ENCODE measurements at places on chromosomes 12 and 14.

GRCh38 chr14:52798826-52799225, 7.4 kb upstream of the GNPNAT1 start:
- no peak for DNase-seq

DNA sequence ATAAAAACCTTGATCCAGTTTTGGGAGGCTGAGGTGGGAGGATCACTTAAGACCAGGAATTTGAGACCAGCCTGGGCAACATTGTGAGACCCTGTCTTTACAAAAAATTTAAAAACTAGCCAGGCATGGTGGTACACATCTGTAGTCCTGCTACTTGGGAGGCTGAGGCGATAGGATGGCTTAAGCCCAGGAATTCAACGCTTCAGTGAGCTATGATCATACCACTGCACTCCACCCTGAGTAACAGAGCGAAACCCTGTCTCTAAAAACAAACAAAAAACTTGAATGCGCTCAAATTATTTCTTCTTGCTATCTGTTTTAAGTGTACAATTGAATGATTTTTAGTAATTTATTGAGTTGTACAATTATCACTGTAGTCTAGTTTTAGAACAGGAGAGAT, 20.1 kb downstream of the WDR20 start:
- DNase-seq: no peak

DNA sequence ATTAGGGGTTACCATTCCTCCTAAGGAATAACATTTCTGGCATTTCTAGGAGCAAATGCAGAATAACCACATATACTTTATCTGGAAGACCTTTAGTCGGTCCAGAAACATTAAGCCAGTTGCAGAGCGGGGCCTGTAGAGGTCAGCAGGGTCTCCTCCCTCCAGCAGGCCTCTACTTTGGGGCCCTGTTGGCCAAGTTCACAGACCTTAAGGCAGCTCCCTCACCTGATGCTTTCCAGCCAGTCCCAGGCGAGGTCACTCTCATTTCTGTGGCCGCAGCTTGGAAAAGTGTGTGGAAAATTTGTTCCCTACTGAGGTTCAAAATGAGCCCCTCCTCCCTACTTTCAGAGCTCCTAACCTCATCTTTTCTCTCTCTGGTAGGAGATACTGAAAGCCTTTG, 74.1 kb downstream of the ESR2 start:
- no peak for DNase-seq

DNA sequence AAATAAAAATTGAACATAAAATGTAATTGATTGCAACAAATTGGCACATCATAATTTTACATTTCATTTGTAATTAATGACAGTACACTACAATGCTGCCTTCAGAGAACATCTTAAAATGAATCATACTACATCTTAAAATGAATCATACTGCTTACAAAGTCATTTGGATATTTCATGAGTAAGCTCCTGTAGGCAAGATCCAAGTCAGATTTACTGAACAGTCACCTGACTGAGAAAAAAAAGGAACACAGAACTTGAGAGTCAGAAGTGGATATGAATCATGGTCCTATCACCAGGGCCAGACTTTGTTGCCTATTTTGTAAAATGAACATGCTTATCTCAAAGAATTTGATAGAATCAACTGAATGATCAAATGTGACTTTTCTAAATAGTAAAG, 32.7 kb upstream of the FBLN5 start:
- DNase-seq: no peak

GRCh38 chr12:51346581-51346980, at the start of gene CELA1:
TSS of gene CELA1 (minus strand) at chr12:51346679. CDS start at chr12:51346638, 41 bp downstream.
- DNase-seq: no peak

DNA sequence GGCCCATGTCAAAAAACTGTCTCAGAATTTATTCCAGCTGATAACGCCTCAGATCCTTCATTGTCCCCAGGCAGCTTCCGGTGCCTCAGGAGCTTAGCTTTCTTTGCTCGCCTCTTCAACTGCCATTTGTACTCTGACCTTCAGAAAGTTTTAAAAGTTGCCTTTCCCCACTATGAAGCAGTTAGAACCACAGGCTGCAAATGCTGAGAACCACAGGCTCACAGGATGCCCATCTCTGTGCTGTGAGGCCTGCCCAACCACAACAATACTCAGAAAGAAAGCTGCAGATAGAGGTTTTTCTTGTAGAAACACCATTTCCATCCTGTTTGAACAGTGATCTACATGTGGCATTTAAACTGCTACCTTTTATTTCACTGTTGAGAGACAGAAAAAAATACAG, 131.1 kb downstream of the PRKCH start:
- DNase-seq: no peak

DNA sequence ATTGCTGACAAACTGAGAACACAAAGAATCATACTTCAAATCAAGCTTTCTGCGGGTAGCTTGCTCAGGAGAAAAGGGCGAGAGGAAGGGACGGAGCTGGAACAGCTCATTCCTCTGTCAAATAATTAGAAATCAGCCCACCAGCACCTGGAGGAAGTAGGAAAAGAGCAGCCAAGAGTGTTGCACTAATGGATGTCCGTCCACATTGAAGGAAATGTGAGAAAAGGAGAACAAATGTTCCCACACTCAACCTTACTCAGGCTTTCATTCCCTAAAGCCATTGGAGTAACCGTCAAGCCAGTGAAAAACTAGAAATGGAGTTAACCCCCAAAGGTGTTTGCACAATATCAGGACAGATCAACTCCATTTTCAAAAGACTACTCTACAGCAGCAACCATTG, 233.0 kb upstream of the PRKD1 start:
- no peak for DNase-seq

GRCh38 chr14:51523243-51523642, 128.5 kb upstream of the FRMD6 start:
- DNase-seq: no peak

GRCh38 chr14:52879958-52880357, 70.9 kb downstream of the FERMT2 start:
- no peak for DNase-seq

DNA sequence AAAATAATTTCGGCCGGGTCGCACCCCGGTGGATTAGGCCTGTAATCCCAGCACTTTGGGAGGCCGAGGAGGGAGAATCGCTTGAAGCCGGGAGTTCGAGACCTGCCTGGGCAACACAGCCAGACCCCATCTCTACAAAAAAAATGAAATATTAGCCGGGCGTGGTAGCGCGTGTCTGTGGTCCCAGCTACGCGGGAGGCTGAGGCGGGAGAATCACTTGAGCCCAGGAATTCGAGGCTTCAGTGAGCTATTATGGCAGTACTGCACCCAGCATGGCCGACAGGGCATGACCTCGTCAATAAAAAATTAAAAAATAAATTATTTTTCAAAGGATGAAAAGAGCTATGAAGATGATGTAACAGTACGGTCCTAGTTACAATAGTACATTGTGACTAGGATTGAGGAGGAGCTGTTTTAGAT, 523 bp downstream of the GTF2H3 start:
- no peak for DNase-seq

GRCh38 chr14:94569381-94570001, 8.2 kb downstream of the SERPINA4 start:
- DNase-seq: no peak

DNA sequence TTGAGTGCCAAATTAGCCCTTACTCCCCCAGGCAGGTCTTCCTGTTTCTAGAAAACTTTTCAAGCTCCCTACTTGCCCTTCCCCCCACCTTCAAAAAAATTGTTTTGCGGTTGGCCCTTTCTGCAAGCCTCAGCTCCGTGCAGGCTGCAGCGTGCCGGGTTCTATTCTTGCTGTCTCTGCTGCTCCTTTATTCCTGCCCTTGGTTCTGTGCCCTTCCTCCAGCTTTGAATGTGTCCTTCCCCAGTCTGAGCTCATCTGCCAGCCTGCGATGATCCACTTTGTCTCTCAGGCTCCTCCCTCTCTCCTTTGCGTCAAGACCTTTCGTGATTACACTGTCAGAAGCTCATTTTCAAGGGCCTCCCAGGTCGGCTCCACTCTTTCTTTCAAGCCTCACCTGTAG, 98.6 kb downstream of the IRF2BPL start:
- DNase-seq: no peak

GRCh38 chr14:24846261-24846660, 203.7 kb downstream of the STXBP6 start:
- DNase-seq: no peak

DNA sequence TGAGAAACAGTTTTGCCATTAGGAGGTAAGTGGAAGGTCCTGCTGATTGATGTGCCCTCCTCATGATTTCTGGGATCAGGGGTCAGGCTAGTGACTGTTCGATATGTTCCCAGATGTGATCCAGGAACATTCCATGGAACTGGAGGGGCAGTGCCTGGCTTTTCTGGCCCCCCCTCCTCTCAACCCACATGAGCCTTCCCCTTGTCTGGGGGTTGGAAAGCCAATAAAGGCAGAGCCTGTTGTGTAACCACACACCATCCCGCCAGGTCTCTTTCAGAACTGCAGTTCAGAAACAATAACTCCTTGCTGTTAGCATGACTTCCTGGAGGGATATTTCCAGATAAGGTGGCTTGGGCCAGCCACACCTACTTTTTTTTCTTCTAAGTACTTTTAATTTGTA, 17.8 kb downstream of the SMOC1 start:
- DNase-seq: no peak

DNA sequence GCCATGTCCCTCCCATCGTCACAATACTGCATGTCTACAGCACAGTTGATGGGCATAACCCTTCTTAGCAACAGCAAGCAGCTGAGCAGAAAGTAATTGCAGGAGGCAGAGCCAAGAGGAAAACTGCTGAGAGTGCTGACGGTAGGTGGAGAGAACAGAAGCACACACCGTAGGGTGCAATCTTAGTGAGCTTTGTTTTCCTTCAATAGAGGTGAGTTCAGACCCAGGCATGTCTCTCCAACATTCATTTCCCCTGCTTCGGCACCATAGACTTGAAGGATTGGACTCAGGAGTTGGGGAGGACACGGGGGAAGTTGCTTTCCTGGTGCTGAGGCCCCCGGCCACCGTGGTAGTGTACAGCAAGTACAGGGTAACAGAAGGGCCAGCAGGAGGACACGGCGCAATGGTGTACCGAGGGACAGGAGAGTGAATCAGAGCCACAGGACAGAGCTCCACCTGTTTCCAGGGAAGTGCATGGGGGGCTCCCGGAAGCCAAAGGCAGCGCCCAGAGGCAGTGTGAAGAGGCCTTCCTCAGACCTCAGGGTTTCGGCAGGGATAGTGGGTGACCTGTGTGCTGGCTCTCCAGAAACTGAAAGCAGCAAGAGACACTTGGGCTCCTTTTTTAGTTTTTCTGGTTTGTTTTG, 36.3 kb upstream of the SINHCAF start:
- no peak for DNase-seq

- no peak for DNase-seq
Observed at GRCh38 chr12:29041621-29042020, 107.5 kb upstream of the FAR2 start.

DNA sequence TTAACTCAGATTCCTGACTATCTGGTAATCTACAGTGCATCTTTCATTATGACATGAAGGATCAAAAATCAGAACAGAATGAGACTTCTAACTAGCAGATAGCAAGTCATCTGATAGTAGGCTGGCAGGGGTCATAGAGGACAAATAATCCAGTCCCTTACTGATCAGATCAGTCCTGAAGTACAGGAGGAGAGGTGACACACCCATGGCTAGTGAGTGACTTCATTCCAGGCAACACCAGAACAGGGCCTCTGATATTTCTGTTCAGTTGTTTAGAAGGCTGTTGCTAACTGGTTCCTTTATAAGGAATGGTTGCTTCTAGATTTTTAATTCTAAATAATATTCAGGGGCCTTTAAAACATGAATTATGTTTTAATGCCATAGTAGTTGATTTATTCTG, 222.1 kb downstream of the NTF3 start:
- no peak for DNase-seq

DNA sequence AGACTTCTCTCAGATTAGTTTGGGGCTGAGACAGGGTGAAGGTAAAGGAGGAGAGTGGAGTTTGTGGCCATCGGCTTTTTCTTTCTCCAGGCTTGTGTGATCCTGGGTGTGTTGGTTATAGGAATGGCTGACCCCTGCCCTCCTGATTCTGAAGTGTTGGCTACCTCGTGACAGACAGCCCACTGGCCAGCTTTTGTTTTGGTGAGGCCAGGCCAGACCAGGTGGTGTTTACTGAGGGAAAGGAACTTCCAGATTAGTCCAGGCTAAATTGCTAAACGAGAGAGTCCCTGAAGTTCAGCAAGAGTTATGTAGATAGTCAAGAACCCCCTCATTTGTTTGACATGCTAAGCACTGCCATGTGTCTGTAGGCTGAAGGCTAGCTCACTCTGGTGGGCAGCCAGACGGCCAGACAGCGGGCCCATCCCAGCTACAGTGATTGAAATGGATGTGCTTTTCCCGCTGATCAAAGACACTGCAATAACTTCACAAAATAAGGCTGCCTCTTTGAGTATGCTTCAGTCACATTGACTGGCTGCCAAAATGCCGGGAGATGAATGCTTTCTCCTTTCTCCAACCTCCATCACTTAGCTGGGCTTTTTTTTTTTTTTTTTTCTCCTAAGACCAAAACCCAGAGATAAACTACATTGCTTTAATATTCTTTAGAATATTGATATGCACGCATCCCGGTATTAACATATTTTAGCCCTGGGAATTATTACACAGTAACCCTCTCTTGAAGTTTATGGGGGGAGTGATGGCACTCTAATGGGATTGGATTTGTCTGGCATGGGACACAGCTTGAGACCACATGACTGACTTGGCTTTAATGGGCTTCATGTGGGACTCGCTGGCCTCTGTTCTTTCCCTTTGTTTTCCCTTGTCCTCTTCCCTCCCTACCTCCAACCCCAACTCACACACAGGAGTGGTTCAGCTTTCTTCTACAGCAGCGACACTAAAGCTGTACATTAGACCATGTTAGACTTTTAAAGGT, 76.9 kb downstream of the SMOC1 start:
- DNase-seq: no peak

DNA sequence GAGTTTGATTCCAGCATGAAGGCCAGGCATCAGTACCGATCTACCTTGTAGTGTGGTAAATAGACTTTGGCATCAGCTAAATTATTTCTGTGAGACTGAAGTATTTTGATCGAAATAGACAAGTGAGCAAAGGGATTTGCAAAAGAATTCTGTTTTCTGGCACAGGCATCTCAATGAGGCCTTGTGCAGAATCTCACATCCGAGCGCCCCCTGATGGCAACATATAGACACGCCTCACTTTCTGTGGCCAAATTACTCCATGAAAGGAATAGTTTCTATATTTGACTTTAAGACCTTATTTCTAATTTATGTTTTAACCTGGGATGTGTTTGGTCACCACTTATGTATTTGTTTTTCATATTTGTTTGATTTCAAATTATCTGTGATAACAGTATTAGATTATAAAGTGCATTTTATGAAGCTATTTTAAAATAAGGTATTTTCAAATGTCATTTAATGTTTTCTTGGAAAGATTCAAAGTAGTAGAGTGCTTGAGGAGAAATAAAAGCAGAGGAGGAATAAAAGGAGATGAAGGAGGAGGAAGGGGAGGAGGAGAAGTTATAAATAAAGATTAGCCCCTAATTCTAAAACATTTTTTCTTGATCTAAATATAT, 731.9 kb downstream of the NRXN3 start:
- no peak for DNase-seq

- DNase-seq: no peak
Observed at GRCh38 chr14:21991130-21991529, 317.5 kb upstream of the OR4E1 start.

- no peak for DNase-seq
Observed at GRCh38 chr14:35696575-35696974, 112.5 kb downstream of the RALGAPA1 start.
